ENCODE measurements at places on chromosomes 16 and 17. TPM values are rescaled to one million over a fixed set of nuclear protein-coding genes. Genes with fewer than 3 reads are reported as not detected.

Gene PCTP
- 14.2 TPM for total RNA-seq

Gene TEKT1
- total RNA-seq = 0.37 TPM

Gene ATF7IP2
- total RNA-seq = 20.3 TPM

Gene PRDM7
- total RNA-seq = not detected

- H3K36me3 ChIP-seq = no peaks in the 10 kb centered on the region
- DNase-seq = no peak
- peaks cover 22% of the 10 kb centered on the region for H3K27me3 ChIP-seq
Observed at GRCh38 chr17:49570540-49571242, 5.0 kb upstream of the NXPH3 start.

- H3K4me1 ChIP-seq = peaks cover 28% of the 10 kb centered on the region
- H3K36me3 ChIP-seq = peaks cover 3% of the 10 kb centered on the region
- H3K27ac ChIP-seq = 0 out of 2 replicates have a peak overlapping the region, but pooled peaks have one; percentile 28
Observed at GRCh38 chr16:23114131-23114904, 34.9 kb downstream of the USP31 start.

DNA sequence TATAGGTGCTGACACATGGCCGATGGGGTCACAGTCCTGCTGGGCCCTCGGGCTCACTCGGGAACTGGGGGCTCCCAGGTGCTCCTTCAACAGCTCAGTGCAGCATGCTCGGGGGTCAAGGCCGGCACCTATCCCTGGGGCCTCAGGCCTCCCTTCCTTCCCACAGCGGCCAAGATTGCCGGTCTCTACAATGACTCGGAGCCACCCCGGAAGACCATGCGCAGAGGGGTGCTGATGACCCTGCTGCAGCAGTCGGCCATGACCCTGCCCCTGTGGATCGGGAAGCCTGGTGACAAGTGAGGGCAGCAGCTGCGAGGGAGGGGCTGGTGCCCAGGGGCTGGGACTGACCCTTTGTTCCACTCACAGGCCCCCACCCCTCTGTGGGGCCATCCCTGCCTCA lies 6.9 kb downstream of the SULT1A2 start:
- peaks cover 12% of the 10 kb centered on the region for H3K36me3 ChIP-seq
- no peaks in the 10 kb centered on the region for H3K27me3 ChIP-seq
- DNase-seq = no peak
- no peak overlapping the region for H3K27ac ChIP-seq
- H3K4me1 ChIP-seq = no peaks in the 10 kb centered on the region
- H3K4me3 ChIP-seq = no peak overlapping the region

Gene PTX4
- total RNA-seq = 0.18 TPM

Gene AURKB
- total RNA-seq = 180 TPM

Gene SULT1A4
- total RNA-seq = 2.1 TPM

Gene SLC13A5
- 1.6 TPM for total RNA-seq

Gene C1QTNF8
- total RNA-seq = 0.13 TPM

Gene HOXB4
- total RNA-seq = not detected

DNA sequence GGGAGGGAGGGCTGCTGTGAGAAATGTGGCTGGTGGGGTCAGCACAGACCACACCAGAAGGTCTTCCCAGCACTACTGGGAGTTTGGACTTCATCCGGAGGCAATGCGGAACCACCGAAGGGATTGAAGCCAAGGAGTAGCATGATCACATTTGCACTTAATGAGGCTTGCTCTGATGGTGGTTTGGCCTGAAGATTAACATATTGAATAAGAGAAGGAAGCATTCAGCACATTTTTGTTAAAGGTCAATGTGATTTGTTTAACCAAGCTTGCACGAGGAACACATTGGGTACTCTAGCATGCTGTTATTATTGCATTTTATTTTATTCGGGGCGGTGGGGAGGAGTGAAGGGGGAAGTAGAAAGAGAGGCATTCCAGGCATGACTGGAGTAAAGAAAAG lies 378.6 kb downstream of the UTP18 start:
- H3K27me3 ChIP-seq = no peaks in the 10 kb centered on the region
- DNase-seq = no peak
- peaks cover 24% of the 10 kb centered on the region for H3K4me1 ChIP-seq
- H3K36me3 ChIP-seq = no peaks in the 10 kb centered on the region
- H3K27ac ChIP-seq = no peak overlapping the region

DNA sequence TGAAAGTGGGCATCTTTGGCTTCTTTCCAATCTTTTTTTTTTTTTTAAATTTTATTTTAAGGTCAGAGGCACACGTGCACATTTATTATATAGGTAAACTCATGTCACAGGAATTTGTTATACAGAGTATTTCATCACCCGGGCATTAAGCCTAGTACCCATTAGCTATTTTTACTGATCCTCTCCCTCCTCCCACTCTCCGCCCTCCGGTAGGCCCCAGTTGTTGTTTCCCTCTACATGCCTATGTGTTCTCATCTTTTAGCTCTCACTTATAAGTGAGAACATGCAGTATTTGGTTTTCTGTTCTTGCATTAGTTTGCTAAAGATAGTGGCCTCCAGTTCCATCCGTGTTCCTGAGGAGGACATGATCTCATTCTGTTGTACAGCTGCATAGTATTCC lies 108.5 kb downstream of the CYB561 start:
- no peaks in the 10 kb centered on the region for H3K36me3 ChIP-seq
- no peak overlapping the region for H3K27ac ChIP-seq
- H3K4me1 ChIP-seq = no peaks in the 10 kb centered on the region
- H3K27me3 ChIP-seq = no peaks in the 10 kb centered on the region
- H3K4me3 ChIP-seq = no peak overlapping the region

Measured in WTC11 (cell line).